CD4-positive, alpha-beta T cell treated with Interleukin-10 for 1 hour (primary cell): ENCODE measurements at places on chromosomes 3 and 15.
A peak's percentile ranks its signal among the peaks of the same experiment; 100 is the strongest.

DNA sequence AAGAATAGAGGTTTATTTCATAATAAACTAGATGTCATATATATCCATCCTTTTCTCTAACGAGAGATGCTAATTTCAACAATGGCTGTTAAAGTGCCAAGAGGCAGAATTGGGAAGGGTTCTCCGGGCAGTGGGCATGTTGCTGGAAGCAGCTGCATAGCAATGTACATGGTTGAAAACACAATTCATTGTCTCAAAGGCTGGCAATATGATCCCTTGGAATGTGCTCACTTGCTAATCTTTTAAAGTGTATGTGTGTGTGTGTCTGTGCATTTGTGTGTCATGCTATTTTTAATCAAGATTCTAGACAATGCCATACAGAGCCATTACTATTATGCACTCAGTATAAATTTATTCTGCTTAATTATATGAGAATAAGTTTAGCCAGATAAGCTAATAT is 1020.3 kb downstream of the NAALADL2 start:
- no peak for DNase-seq

GRCh38 chr15:63877713-63878271 is 44.0 kb upstream of the HERC1 start:
- no peak for DNase-seq

GRCh38 chr3:124639406-124640237 is 90.6 kb upstream of the UMPS start:
- DNase-seq, result peak; percentile 20

DNA sequence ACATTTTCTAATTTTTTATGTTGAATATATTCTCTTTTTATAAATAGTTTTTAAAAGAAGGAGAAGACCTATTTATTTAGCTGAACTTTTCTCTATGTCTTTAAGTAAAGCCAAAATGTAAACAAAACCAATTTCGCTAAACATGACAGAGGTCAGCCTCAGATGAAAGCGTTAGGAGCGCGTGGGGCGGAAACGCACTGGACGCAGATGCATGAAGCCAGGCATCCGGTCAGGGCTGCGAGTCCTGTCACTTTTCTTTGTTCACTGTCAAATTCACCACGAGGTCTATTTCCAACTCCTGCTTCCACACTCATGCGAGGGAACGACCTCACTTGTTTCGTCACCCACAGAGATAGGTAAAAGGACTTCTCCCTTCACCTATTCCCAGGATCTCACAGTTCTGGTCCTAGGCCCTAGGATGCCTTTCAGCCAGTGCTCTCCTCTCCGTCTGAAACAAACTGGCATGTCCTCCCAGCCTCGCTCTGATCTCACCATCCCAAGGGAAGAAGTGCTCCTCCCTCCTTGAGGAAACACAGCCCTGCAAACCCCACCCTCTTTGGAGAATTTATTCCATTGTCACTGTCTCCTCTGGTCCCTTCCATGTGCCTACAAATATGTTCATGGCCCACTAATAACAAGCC is 57.9 kb downstream of the ITGB5 start:
- DNase-seq, result no peak

GRCh38 chr15:87211547-87211946 is 1045.0 kb downstream of the NTRK3 start:
- no peak for DNase-seq

- DNase-seq, result no peak
These were observed 88.3 kb downstream of the NPAP1 start for GRCh38 chr15:24763891-24764290.

GRCh38 chr3:4387210-4388204 is 79.6 kb downstream of the SUMF1 start:
- DNase-seq, result no peak

- DNase-seq, result no peak
These were observed 496.1 kb downstream of the SHQ1 start for GRCh38 chr3:72352176-72352575.

- peak; percentile 58 for DNase-seq
These were observed 58.1 kb upstream of the USP3 start for GRCh38 chr15:63446255-63446654.

GRCh38 chr3:49998326-49998725 is 58.4 kb downstream of the RBM6 start:
- DNase-seq, result no peak

- no peak for DNase-seq
These were observed 39.4 kb downstream of the BBS4 start for GRCh38 chr15:72725446-72725845.

DNA sequence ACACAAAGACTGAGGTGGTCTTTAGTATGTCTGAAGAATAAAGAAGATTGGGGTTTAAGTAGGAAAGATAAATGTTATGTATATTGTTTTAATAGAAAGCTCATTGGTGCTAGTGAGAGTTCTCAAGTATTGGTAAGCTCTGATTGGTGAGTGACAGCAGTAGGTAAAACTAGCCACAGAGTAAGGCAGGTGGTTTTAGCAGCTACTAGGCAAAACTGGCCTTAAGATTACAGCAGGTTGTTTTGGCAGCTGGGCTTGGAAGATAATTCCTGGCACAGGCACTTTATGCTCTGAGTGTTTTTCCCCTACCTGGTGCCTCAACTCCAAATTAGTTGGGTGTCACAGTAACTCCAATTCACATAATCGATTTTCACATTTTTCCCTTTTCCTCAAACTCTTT is 66.3 kb downstream of the STAG1 start:
- DNase-seq, result no peak

- DNase-seq, result no peak
These were observed 192.0 kb upstream of the HES1 start for GRCh38 chr3:193943851-193944517.

DNA sequence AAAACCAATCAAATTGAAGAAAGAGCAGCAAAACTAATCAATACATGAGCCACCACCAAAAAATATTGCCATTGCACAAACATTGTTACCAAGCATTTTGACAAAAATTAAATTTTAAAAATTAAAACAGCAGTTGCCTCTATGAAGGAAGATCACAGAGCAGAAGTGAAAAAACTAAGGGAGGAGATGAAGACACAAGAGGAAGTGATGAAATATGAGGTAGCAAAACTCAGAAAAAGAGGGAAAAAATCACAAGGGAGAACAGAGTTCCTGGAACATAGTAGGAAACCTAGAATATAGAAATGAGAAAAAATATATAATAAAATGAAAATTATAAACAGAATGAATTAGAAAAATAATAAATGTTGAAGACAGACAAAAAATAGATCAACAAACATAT is 7.3 kb upstream of the SERPINI2 start:
- DNase-seq, result no peak

- no peak for DNase-seq
These were observed 53.2 kb downstream of the FBN1 start for GRCh38 chr15:48592221-48592731.

- DNase-seq, result no peak
These were observed 111.8 kb upstream of the PROK2 start for GRCh38 chr3:71896751-71897150.

GRCh38 chr3:10635446-10636076 is 130.2 kb upstream of the ATP2B2 start:
- no peak for DNase-seq

- no peak for DNase-seq
These were observed 105.6 kb upstream of the SLC4A7 start for GRCh38 chr3:27589795-27590194.

DNA sequence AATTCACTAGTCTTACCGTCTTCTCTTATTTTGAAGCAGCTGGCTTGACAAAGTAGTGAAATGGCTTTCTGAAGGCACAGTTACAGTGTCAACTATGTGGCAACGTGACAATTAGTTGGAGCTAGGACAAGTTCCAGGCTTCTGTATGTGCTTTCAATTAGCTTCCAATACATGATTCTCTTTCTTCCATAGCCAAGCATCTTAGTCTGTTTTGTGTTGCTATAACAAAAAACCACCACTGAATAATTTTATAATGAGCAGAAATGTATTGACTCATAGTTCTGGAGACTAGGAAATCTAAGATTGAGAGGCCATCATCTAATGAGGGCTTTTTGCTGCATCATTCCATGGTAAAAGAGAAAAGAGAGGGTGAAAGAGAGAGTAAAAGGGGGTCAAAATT is 365.1 kb upstream of the PLSCR5 start:
- no peak for DNase-seq

DNA sequence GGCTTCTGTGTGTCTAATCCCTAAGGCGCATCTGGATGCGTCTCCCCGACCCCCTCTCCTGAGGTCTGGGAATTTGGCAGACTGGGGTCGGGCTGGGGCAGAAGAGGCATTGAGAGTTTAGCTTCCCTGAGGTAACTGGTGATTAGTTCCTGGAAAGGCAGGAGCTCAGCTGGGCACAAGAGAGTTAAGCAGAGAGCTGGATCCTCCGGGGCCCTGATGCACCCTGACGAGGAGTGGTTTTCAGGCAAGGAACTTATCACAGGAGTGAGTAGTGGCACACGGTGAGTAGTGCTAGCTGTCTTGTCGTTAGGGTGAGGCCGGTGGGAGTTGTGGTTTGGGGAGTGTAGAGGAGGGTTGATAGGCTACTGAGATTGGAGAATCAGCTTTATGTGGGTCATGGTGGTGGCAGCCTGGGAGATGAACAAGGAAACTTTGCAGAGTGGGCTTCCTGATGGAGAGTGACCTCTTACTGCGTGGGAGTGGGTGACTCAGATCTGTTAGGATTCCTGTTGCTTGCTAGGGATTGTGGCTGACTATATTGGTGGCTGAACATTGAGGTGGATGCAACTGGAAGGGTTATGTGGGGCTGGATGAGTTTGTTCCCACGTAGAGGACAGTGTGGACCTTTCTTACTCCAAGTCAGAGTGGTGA is 897 bp downstream of the RAD54L2 start:
- DNase-seq, result peak; percentile 31

GRCh38 chr3:29338377-29338776 is 57.5 kb downstream of the RBMS3 start:
- DNase-seq, result no peak

DNA sequence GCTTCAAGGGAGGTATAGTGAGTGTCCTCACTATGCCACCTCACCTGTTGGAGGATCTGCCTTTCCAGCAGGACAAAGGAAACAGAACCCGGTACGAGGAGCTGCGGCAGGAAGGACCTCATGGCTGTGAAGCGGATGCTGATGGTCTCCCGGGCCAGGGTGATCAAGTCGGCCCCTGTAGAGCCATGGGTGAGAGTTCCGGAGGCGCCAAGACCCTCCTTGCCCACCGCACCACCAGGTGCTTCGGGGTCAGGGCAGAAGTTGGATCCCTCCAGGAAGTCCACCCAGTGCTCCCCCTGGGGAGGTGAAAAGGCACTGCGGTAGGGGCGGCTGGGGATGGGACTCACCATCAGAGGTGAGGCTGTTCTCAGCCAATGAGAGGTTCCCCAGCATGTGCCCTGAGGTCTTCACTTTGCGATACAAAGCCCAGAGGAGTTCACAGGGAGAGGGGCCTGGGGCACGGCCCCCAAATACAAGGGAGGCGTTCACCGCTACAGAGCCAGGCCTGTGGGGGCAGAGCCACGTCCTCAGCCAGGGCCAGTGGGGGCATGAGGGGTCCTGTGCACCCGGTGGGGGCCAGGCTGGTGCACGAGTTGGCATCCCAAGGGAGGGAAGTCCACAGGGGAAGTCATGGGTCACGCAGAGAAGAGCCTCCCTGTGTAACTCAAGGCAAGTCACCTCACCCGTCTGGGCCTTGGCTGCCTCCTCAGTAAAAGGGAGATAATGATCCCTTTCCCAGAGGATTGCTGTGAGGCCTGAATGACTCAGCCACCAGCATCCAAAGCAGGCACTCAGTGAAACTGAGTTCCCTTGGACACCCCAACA is 27.7 kb downstream of the C15orf39 start:
- DNase-seq, result no peak

DNA sequence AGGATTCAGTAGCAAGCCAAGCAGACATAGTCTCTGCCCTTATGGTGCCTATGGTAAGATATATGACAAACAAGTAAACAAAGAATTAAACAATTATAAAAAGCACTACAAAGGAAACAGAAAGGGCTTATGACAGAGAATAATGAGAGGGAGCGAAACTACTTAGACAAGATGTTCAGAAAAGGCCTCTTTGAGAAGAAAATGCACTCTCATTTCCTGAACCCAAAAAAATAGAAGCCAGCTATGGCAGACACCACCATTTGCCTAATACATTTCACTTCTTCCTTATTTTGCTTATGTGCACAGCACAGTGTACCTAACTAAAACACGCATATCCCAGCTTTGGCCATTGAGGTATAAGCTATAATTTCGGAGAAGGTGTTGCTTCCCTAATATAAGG is 465.5 kb upstream of the PPP2R3A start:
- DNase-seq, result no peak

DNA sequence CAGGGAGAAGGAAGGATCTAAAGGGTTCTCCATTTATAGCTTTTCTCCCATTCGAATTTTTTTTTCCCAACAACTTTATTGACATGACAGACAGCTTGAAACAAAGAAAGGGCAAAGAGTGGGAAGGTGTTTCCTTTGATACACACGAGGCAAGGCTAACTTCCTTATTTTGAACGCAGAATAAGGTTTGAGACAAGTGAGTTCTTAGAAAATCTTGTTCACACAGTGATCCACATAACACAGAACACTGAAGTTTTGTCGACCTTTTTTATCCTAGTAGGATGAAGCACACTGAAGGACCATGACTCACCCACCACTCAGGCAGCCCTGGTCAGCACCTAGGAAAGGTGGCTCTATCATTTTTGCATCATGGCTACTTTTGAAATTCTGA is 425.8 kb upstream of the MDFIC2 start:
- DNase-seq, result no peak

GRCh38 chr15:59221511-59222505 is 15.2 kb downstream of the LDHAL6B start:
- no peak for DNase-seq

- no peak for DNase-seq
These were observed 255.6 kb upstream of the SEMA6D start for GRCh38 chr15:47461652-47462141.

GRCh38 chr15:88509964-88510363 is 36.5 kb downstream of the DET1 start:
- DNase-seq, result no peak

- DNase-seq, result no peak
These were observed 3.9 kb downstream of the TSC22D2 start for GRCh38 chr3:150411976-150412375.

GRCh38 chr3:64975147-64975546 is 287.3 kb upstream of the ADAMTS9 start:
- no peak for DNase-seq

- no peak for DNase-seq
These were observed 1.4 kb downstream of the AHSG start for GRCh38 chr3:186614266-186614596.

DNA sequence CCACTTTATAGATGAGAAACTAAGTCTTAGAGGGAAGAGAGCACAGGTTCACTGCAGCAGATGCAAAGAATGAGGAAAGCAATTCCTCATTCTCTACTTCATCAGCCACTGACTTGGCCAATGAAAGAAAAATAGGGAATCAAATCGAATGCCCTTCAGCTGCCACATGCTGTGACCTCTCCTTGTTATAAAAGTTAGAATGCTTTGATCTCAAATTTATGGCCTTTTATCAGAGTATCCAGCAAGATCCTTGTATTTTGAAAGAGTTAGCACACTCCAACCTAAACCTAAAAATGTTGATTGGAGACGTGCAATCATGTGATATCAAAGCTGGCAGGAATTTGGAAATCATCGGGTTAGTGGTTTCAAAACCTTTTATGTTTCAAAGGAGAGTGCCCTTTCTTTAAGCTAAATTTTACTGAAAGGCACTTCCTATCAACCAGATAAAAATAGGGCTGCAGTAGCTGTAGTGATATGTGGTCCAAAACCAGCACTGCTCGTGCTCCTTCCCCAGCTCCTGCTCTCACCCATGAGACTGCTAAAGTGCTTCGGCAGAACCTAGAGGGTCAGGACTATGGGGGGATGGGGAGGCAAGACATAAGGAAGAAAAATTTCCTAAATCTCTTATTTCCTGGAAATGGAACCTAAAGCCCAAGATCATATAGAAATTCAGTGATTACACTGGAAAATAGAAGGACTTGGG is 617.0 kb downstream of the PYDC2 start:
- no peak for DNase-seq
